Immature natural killer cell (primary cell): ENCODE measurements at places on chromosomes 4 and X.

GRCh38 chr4:11424000-11424399, 4.7 kb downstream of the HS3ST1 start:
- DNase-seq, result no peak

GRCh38 chr4:41236032-41236431, 20.7 kb upstream of the UCHL1 start:
- no peak for DNase-seq

GRCh38 chr4:5878359-5878758, 14.5 kb downstream of the CRMP1 start:
- DNase-seq, result no peak

GRCh38 chr4:69881173-69881773, 21.3 kb upstream of the SULT1E1 start:
- peak; percentile 46 for DNase-seq

- DNase-seq, result no peak
These were observed 899 bp upstream of the ZFP92 start for GRCh38 chrX:153410373-153410772.

DNA sequence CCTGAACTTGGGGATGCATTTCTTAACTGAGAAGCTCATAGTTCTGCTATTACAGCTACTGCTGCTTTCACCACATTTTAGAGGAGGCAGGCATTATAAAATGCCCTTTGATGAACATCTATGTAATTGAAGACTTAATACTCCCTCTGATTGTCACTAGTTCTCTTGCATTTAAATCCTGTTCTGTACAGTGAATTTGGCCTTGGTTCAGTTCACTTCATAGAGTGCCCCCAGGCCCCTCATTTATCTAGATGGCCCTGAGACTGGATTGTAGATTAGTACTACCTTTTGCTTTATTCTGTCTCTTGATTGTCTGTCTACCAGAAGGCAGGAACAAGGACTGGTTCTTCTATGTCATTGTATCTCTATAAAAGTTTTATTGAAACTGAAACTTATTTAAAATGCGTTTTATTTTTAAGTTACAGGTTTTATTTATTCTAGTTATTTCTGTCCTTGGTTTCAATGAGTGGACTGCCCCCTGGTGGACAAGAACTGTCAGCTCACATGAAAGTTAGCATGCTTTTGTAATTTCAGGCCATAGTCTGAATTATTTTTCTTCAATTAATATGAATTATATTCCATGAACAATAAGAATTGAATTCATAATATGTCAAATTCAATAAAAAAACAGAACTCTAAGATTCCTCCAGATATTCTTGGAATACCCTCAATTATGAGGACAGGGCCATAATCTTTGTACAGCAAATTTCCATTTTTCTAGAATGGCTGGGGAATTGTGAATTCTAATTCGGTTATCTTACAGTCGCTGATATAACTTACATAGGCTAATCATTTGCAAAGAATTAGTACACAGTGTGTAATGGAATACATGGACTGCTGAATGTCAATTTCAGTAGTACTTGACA, 47.2 kb upstream of the TMEM33 start:
- DNase-seq, result peak; percentile 15

- no peak for DNase-seq
These were observed 41.4 kb upstream of the MAGEA4 start for GRCh38 chrX:151871244-151871643.
